Fibroblast of skin of left quadriceps (primary cell): ENCODE measurements at places on chromosomes 1 and 21.

- DNase-seq: no peak
These were observed 40.6 kb upstream of the MARK1 start for GRCh38 chr1:220487297-220487820.

DNA sequence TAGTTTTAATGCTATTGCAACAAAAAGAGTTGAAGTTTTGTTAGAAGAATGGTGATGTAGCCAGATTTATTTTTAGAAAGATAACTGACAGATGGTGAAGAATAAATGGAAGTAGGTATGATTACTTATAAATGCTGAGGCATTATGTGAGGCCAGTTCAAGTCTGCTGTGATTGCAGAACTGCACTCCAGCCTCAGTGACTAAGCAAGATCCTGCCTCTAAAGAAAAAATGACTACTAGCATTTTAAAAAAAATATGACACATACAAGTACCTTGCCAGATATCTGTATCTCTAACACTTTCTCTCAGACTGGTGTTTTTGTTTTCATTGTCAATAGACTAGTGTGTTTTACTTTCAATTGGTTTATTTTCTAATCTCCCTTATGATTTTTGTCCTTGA, 1242.4 kb upstream of the ADGRL4 start:
- DNase-seq: no peak

DNA sequence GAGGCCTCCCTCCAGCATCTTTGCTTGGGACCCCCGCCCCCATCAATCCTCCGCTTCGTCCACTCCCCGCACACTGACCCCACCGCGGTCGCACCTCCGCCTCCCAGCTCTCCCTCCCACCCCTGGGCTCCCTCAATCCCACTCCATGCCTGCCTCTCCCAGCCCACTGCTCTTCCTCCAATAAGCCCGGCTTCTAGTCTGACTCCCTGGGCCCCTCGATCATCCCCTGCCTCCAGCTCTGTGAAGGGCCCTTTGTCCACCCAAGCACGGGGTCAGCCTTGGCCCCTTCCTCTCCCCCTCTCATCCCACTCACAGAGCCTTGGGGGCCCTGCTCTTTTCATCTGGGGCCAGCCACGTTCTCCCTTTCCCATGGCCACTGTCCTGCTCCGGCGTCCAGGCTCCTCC, 1.5 kb upstream of the TMEM200B start:
- DNase-seq: no peak

GRCh38 chr1:53061859-53062707, at the start of gene PODN:
PODN (plus strand) TSS chr1:53062213; CDS start chr1:53069856, 7,643 bp downstream.
- DNase-seq: no peak

- DNase-seq: no peak
These were observed 10.8 kb downstream of the SCNN1D start for GRCh38 chr1:1291023-1291528.

GRCh38 chr1:40736085-40736531, 44.6 kb downstream of the NFYC start:
- DNase-seq: peak; percentile 37

DNA sequence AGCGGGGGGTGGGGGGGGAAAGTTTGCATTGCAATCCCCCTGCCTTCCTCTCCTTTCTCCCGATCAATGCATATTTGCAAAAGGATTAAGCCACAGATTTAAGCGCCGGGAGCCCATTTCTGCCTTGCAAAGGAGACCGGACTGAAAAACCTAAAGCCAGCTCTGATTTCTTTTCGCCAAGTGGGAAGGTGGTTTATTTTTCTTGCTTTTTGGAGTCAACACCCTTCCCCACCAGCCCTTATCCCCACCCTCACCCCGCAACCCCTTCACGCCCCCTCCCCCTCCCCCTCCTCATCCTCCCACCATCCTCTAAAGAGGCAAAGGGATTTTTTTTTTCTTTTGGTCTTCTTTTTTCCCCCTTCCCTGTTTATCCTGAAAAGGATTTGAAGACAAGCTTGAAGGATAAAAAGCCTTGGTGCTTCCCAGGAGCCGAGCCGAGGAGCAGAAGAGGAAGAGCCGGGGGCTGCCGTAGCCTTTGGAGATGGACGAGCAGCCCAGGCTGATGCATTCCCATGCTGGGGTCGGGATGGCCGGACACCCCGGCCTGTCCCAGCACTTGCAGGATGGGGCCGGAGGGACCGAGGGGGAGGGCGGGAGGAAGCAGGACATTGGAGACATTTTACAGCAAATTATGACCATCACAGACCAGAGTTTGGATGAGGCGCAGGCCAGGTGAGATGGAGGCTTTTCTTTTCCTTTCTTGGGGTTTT, 513 bp downstream of the PBX1 start:
- no peak for DNase-seq

GRCh38 chr1:165069829-165070228, 286.7 kb downstream of the LMX1A start:
- DNase-seq: no peak
